ENCODE measurements at places on chromosomes 2 and 18.

GRCh38 chr2:172944022-172944793 lies 131.4 kb upstream of the MAP3K20 start:
- DNase-seq: peak; percentile 77

- no peak for DNase-seq
Observed at GRCh38 chr2:105675841-105676240, 68.9 kb upstream of the NCK2 start.

DNA sequence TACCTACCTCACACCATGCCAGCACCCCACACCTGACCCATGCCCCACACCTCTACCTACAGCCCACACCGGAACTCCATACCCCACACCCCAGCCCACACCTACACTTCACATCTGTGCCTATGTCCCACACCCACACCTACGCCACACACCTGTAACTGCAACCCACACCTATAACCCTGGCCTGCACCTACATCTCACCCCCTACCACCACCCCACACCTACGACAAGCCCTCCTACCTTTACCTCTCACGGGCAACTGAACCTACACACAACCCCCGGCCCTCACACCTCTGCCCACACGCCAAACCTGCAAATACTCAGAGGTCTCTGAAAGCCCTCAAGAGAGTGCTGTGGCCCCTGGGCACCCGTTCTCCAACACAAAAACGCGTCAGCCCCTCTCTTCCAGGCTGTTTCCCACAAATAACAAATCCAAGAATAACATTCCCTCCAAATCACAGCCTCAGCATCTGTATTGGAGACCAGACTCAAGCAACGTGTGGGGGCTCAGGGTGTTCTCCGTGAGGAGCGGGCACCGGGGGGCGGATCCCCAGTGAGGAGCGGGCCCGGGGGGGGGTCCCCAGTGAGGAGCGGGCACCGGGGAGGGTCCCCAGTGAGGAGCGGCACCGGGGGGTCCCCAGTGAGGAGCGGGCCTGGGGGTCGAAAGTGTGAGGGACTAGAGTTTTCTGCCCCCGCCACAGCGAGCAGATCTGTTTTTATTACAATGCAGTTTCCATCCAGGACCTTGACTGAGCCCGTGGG lies 33.4 kb downstream of the SLC66A2 start:
- DNase-seq: no peak

DNA sequence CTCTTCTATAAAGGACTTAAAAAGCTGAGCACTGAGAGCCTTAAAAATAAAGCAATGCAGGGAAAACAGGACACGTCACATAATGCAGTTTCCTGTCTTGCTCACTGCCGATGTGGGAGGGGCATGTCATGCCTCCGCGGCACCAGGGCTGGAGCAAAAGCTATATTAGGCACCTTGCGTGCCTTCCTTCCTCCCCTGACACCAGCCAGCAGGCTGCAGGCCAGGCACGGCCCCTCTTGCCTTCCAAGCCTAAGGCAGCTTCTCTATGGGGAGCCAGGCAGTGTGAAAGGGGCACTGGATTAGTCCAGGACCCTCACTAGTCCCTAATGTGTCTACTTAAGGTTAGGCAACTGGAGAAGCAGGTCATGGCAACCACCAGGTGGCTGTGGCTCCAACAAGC lies 26.3 kb downstream of the MRPL35 start:
- DNase-seq: no peak

DNA sequence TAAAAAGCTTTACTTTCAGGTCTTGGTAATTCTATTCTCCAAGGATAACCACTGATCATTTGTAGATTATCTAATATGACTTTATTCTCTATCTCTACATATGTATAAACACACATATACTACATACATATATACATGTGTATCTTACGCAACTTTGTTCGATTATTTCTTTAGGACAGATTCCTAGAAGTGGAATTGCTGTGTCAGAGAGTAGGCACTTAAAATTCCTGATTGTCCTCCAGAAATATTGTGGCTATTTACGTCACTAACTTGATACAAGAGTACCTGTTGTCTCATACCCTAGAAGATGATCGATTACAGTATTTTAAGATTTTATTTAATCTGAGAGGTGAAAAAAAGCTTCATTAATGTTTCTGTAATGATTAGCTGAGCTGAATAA lies 57.9 kb downstream of the FAM98A start:
- DNase-seq: no peak

- DNase-seq: peak; percentile 90
Observed at GRCh38 chr2:6069381-6069780, 377.2 kb downstream of the SOX11 start.

DNA sequence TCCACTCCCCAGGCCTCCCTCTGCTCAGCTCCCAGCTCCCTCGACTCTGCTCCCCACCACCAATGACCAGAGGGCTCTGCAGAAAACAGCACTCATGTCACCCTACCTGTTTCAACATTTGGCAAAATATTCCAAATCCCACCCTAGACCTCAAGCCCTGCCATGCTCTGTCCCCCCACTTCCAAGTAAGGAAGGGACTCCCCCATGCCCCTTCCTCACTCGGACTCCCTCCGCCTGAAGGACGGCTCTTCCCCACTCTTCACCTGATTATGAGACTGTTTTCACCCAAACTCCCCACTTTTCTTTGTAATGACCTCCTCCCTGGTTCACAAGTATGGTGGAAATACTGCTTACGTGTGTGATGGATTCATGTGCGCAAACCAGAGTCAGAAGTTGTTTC lies 208.4 kb downstream of the MGAT5 start:
- DNase-seq: no peak

- no peak for DNase-seq
Observed at GRCh38 chr2:88560619-88561307, 66.5 kb downstream of the EIF2AK3 start.

DNA sequence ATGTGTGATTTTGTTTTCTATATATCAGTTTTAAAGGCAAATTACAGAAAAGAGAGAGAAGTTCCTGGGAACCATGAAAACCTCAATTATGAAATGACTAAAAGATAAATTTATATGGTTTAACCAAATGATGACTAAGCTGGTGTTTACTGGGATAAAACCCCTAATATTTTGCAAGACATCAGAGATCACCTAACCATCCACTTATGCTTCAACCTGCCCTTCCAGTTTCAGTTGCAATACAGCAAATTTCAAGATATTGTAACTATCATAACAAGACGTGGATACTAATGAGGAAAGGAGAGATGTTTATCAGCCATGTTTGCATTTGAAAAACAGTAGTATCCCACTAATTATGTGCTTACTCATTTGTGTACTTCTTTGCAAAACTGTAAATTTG lies 108.2 kb downstream of the GAREM1 start:
- DNase-seq: no peak

- DNase-seq: no peak
Observed at GRCh38 chr18:61992285-61992684, 99.5 kb upstream of the RNF152 start.

- peak; percentile 62 for DNase-seq
Observed at GRCh38 chr2:100038011-100038410, 104.4 kb downstream of the AFF3 start.

DNA sequence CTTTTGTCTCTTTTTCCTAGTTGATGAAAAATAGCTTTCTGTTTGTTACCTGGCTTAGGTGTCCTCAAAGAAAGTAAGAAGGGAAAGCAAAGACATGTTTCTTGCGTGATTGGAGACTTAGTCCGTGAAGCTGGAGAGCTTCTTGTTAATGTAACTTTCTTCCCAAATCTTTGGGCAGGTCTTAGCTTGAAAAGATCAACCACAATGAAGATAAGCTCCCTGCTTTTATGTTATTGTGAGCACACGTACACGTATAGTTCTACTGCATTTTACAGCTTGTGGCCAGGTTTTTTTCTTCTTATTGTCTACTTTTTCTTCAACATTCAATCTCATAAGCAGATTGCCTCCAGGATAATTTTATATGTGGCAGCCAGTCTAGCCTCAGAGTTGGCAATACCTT lies 99.8 kb downstream of the DIS3L2 start:
- no peak for DNase-seq

GRCh38 chr2:21043744-21044532 lies at the start of gene APOB:
APOB (minus strand) TSS chr2:21044073; CDS start chr2:21043945, 128 bp downstream.
- no peak for DNase-seq

GRCh38 chr18:23702606-23703005 lies 13.4 kb downstream of the LAMA3 start:
- DNase-seq: no peak

- DNase-seq: no peak
Observed at GRCh38 chr2:226122041-226122440, 677.6 kb downstream of the IRS1 start.

DNA sequence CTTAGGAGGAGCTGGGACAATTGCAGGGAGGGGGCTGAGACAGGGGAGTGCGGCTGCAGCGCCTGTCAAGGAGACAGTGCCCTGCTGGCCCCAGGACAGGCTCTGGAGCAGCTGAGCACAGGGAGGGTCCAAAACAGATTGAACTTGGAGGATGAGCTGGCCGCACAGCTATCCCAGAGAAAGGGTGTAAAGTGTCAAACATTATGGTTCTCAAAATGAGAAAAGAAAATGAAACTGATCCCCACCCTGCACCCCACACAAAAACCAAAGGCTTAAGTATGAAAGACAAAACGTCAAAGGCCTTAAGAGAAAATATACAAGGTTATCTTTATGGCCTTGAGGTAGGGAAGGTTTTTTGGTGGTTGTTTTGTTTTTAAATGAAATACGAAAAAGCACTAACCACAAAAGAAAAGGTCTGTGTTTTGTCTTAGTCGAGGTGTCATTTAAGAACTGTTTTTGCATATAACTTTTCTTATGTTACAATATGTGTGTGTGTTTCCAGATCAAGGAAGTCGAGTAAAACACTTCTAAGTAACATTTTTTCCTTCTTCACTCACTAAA lies 111.8 kb downstream of the HDAC4 start:
- no peak for DNase-seq

GRCh38 chr2:170122883-170123547 lies 54.9 kb upstream of the MYO3B start:
- DNase-seq: no peak

DNA sequence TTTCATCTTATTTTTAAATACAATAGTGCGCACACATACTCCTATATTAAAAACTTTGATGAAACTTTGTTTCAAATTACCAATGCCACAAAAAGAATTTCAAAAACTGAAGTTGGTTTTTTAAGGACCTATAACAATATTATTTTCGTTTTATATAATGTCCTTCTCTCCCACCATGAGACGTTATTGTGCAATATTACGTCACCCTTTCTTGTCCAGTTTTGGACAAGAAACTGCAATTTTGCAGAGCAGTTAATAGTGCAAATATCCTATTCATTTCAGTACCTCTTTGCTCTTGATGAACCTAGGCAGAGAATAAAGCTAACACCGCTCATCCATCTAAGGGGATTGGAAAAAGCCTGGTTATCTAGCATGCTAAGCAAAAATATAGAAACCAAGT lies 9.7 kb upstream of the ZNF516 start:
- DNase-seq: no peak
